ENCODE measurements at places on chromosomes 11 and 22. TPM values are rescaled to one million over a fixed set of nuclear protein-coding genes. Genes with fewer than 3 reads are reported as not detected.

The BCL2L13 gene
- total RNA-seq, result 86.5 TPM

The DNAJB7 gene
- not detected for total RNA-seq

The APOL3 gene
- total RNA-seq, result 13.8 TPM

The GUCY1A2 gene
- under 0.01 TPM for total RNA-seq

The PHF21B gene
- total RNA-seq, result not detected

The INSC gene
- total RNA-seq, result 0.72 TPM

The DGAT2 gene
- total RNA-seq, result 3.6 TPM

The OR51I1 gene
- not detected for total RNA-seq

The BBS1 gene
- total RNA-seq, result 39.2 TPM

The HBD gene
- not detected for total RNA-seq

The SEPTIN3 gene
- total RNA-seq, result 0.29 TPM

The LRRN4CL gene
- total RNA-seq, result 9.1 TPM

The ANGPTL5 gene
- 1.2 TPM for total RNA-seq

The JAML gene
- total RNA-seq, result not detected

The OR4A16 gene
- not detected for total RNA-seq

The APOA5 gene
- total RNA-seq, result not detected

The FOSL1 gene
- total RNA-seq, result 13.0 TPM

The MYOD1 gene
- not detected for total RNA-seq
